B cell (primary cell): ENCODE measurements at places on chromosomes 6 and 20. TPM values are rescaled to one million over a fixed set of nuclear protein-coding genes. Genes with fewer than 3 reads are reported as not detected.

DNA sequence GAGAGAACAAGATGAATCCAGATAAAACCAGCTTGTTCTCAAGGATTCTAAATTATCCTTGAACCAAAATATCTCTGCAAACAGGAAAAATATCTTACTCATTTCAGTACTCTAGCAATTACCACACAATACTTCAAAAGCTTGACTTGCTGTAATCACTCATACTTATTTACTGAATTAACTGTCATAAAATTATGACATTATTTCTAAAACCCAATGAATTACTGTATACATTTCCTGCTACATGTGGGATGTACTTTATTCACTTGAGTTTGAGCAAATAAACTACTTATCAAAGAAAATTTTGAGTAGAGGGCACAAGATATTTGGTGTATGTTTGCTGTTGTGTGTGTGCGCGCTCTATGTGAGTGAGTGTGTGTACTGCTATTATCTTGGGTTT lies 9.7 kb downstream of the EIF2S2 start:
- DNase-seq = no peak

DNA sequence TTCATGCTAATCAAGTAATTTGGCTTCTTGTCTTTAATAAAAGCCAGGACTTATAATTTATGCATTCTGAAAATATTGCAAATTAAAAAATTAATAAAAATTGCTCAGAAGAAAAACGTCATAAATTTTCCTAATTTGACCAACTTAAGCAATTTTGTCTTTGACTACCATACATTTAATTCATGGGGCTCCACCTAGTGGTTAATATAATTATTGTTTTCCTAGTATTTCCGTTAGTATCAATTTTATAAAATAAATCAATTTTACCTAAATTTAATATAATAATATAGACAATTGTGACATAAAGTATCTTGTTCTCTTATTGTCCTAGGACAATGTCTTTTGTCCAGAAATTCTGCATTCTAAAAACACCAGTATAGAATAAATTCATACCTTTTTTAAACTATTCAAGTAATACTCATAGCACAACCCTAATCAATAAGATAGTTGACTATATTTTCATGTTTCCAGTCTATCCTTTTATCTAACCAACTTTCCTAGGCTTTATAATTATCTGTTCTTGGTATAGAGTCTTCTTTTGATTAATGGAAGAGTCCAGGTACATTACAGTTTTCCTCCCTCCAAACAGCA lies 319.9 kb downstream of the TRDN start:
- DNase-seq = peak; percentile 3

GRCh38 chr6:71289039-71289801 lies 609 bp downstream of the OGFRL1 start:
- DNase-seq = peak; percentile 73

DNA sequence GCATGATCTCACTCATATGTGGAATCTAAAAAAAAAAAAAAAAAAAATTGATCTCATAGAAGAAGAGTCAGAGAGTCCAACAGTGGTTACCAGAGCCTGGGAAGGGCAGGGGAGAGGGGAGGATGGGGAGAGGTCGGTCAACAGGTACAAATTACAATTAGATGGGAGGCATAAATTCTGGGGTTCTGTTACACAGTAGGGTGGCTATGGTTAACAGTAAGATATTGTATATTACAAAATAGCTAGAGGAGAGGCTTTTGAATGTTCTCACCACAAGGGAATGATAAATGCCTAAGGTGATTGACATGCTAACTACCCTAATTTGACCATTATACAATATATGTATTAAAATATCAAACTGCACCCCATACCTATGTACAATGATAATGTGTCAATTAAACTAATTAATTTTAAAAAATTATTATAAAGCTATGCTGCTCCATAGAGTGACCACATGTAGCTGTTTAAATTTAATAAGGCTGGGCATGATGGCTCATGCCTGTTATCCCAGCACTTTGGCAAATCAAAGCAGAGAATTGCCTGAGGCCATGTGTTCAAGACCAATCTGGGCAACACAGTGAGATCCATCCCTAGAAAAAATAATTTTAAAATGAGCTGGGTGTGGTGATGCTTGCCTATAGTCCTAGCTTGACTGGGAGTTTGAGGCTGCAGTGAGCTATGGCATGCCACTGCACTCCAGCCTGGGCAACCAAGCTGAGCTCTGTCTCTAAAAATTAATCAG lies 70.9 kb downstream of the SNX5 start:
- no peak for DNase-seq

GRCh38 chr6:107603006-107603370 lies 113.1 kb downstream of the SOBP start:
- DNase-seq = no peak

GRCh38 chr20:61350500-61351250 lies 98.6 kb downstream of the CDH4 start:
- no peak for DNase-seq

GRCh38 chr6:45576648-45577624 lies 199.2 kb upstream of the SUPT3H start:
- DNase-seq = no peak

GRCh38 chr6:38580030-38580429 lies 59.7 kb downstream of the BTBD9 start:
- DNase-seq = no peak

DNA sequence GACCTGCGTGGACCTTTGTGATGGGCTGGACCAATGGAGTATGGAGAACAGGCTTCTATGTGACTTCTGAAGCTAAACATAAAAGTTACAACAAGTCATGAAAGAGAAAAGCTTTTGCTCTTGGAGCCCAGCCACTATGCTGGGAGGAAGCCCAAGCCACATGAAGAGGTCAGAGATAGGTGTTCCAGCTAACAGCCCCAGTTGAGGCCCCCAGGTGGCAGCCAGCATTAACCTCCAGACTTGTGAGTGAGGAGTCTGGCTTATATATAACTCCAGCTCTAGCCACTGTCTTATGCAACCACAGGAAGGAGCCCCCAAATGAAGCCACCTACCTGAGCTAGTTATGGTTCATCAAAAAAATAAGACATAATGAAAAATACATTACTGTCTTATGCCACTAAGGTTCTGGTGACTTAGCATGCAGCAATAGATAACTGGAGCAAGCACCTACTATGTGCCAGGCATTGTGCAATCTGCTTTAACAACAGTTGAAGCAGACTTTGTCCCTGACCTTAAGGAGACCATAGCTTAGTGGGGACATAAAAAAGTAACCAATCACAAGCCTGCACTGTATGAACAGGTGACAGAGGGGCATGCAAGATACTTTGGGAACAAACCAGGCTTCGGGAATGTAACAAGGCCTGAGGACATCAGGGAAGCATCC lies 599.6 kb downstream of the PTPRT start:
- no peak for DNase-seq

- DNase-seq = no peak
Measured at GRCh38 chr6:88378639-88379038, 212.5 kb upstream of the CNR1 start.

- DNase-seq = no peak
Measured at GRCh38 chr20:37364013-37364926, 18.3 kb downstream of the SRC start.

- peak; percentile 70 for DNase-seq
Measured at GRCh38 chr6:137705160-137706082, 161.6 kb upstream of the TNFAIP3 start.

DNA sequence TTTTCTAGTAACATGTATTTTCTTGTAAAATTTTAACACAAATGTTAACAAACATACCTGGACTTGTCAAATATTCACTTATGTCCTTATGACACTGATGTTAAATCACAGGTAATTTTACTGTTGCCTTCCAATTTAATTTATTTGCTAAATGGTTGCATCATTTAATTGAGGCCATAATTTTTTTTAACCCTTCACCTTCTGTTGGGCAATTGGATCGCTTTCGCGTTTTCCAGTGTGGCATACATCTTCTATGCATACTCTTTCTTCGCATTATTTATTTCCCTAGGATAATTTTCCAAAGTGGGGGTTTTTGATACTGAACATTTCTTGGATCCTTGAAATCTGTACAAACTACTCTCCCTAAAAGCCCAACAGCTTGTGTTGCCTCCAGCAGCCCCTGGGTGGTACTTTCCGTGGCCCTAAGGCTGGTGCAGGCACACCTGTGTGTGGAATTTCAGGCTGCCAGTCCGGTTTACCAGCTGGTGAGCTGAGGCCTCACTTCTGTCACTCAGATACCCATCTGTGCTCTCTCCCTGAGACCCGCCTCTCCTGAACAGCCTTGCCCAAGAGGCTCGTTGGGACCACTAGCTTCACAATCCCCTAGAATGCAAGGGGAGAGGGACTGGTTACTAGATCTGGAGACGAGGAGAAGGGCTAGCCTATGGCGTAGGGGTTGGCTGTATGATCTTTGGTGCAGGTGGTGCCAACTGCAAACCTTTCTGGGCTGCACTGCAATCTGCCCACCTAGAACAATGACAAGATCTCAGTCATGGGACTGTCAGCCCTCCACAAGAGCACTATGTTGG lies 11.2 kb upstream of the C20orf144 start:
- DNase-seq = no peak

DNA sequence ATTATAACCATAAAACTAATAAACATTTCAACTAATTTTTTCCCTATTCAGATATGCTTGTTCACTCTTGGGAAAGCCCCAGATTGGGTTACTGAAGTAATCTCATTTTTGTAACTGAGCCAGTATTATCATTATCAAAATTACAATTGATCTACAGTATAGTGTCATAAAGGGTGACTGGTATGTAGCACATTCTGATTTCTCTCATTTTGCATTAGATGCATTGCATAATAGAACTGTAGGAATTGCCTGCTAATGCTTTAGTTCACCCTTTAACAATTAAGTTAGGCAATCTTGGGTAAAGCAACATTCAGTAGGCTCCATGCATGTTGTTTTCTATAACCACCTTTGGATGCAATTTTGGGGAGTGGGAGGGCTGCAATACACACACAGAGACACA lies 150.8 kb upstream of the FLRT3 start:
- no peak for DNase-seq

DNA sequence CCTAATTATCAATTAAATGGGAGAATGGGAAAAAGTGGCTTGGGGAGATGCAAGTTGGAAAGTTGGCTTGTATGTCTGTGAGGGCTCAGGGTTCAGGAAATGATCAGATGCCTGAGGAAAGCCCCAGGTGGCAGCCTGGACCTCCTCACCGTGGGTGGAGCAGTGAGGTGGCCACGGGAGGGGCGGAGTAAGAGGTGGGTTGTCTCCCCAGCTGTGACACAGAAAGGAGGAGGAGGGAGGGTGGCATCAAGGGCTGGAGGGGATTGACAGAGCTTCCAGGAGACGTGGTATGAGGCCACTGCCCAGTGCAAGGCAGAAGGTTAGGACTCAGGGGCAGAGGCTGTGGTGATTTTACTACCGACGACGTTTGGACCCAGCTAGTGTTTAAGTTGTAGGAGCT lies 672.2 kb downstream of the PRKN start:
- no peak for DNase-seq

DNA sequence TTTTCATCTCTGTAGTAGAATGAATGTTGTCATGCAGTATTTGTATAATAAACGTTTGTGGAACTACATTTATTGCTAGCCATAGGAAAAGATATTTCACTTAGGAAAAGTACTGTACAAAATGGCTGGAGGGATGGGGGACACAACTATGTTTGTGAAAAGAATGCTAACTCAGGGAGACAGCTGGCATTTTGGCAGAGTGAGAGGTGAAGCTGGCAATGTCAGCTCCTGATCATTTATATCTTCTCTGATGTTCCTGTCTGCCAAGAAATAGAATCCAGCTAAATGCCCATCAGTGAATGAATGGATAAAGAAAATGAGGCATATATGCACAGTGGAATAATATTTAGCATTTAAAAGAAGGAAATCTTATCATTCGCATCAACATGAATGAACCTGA lies 313.0 kb upstream of the IRAK1BP1 start:
- DNase-seq = no peak

DNA sequence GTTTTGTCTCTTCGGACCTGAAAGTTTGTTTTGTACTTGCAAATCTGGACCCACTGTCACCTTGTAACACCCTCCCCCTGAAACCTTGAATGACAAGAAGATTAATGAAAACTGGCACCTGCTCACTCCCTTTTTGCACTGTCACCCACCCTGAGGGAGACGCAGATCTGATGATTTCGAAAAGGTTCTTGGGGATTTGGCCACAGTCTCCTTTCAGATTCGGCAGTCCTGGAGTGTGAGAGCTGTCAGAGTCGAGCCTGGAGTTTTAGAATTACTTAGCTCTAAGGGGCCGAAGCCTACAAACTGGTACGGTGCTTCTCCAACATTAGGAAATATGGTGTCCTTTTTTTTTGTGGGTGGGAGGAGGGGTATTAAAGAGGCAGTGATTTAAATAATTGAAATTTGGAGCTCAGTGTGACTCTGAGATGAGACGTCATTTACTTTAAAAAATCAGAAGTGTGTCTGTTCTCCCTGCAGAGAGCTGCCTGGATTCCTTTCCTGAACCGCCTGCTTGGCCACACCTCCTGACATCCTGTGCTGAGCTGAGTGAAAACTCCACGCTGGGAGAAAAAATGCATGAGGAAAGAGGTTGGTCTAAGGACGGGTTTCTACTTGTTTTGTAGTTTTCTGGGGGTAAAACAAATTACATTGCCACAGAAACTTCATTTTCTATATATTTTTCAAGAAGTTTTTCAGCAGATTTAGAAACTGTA lies 447.0 kb upstream of the CDH4 start:
- no peak for DNase-seq

DNA sequence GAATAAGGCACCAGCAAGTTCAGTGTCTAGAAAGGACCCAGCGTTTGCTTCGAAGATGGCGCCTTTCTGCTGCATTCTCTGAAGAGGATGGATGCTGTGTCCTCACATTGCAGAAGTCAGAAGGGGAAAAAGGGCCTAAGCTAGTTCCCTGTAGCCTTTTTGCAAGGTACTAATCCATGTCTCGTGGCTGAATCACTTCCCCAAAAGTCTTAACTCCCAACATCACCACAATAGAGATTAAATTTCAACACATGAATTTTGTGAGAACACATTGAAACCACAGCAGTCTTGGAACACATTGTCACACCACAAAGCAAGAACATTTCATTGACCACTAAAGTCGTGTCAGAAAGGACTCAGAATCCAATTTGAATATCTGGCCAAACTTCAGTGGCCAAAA lies 42.1 kb downstream of the KLHL31 start:
- no peak for DNase-seq

DNA sequence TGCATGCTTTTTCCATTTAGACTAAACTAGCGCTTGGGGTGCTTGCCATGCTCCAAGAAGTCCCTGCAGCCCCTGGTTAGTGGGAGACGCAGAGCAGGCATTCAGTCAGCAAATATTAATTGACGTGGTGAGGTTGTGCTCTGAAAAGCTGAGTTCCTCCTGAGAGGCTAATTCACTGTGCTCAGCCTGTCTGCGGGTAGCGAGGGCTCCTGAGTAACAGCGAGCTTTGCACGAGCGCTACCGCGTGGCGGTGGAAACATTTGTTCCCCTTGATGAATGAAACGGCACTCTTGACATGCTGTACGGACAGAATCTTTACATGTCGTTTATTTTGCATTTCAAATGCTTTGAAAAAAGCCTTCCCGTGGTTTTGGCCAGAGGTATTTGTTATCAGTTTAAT lies 170.6 kb upstream of the AGPAT4 start:
- DNase-seq = no peak

OR2J3 gene
- not detected in 2 replicates for polyA plus RNA-seq

GRM1 gene
- not detected in 2 replicates for polyA plus RNA-seq

CCDC167 gene
- polyA plus RNA-seq = 23.4 and 60.1 TPM in 2 replicates

LHFPL5 gene
- polyA plus RNA-seq = not detected in 2 replicates

MMP24 gene
- not detected in 2 replicates for polyA plus RNA-seq

EBF4 gene
- 0.81 and 1.4 TPM in 2 replicates for polyA plus RNA-seq

SLC17A2 gene
- polyA plus RNA-seq = not detected in 2 replicates

CPXM1 gene
- 0.21 and 2.0 TPM in 2 replicates for polyA plus RNA-seq

ADRM1 gene
- 63.3 and 87.2 TPM in 2 replicates for polyA plus RNA-seq

TRAPPC3L gene
- not detected in 2 replicates for polyA plus RNA-seq

PSMG4 gene
- polyA plus RNA-seq = 29.6 and 42.4 TPM in 2 replicates

TREM2 gene
- polyA plus RNA-seq = 0.33 TPM in 1 of 2 replicates, not detected in the other

AIF1 gene
- 4.7 and 7.5 TPM in 2 replicates for polyA plus RNA-seq

TFAP2B gene
- not detected in 2 replicates for polyA plus RNA-seq
